ENCODE measurements at places on chromosomes 5 and 9.
A peak's percentile ranks its signal among the peaks of the same experiment; 100 is the strongest.

- H3K27ac ChIP-seq, result no peak overlapping the region
- no peaks in the 10 kb centered on the region for H3K27me3 ChIP-seq
- H3K4me1 ChIP-seq, result peaks cover 4% of the 10 kb centered on the region
- no peak for DNase-seq
Measured at GRCh38 chr9:93541581-93542349, 34.6 kb upstream of the PHF2 start.

- peaks cover 6% of the 10 kb centered on the region for H3K4me1 ChIP-seq
- DNase-seq, result no peak
- H3K27ac ChIP-seq, result no peak overlapping the region
- H3K36me3 ChIP-seq, result no peaks in the 10 kb centered on the region
Measured at GRCh38 chr5:38556088-38556598, 303 bp downstream of the LIFR start.

GRCh38 chr5:157473383-157474320 is 13.6 kb downstream of the NIPAL4 start:
- H3K27ac ChIP-seq, result peak overlapping the region; percentile 90
- H3K27me3 ChIP-seq, result no peaks in the 10 kb centered on the region
- peaks cover 82% of the 10 kb centered on the region for H3K4me1 ChIP-seq
- no peak for DNase-seq

GRCh38 chr9:136771907-136772415 is 7.6 kb upstream of the LCN15 start:
- no peak for DNase-seq
- peaks cover 10% of the 10 kb centered on the region for H3K27me3 ChIP-seq
- no peak overlapping the region for H3K4me3 ChIP-seq
- peaks cover 29% of the 10 kb centered on the region for H3K4me1 ChIP-seq

DNA sequence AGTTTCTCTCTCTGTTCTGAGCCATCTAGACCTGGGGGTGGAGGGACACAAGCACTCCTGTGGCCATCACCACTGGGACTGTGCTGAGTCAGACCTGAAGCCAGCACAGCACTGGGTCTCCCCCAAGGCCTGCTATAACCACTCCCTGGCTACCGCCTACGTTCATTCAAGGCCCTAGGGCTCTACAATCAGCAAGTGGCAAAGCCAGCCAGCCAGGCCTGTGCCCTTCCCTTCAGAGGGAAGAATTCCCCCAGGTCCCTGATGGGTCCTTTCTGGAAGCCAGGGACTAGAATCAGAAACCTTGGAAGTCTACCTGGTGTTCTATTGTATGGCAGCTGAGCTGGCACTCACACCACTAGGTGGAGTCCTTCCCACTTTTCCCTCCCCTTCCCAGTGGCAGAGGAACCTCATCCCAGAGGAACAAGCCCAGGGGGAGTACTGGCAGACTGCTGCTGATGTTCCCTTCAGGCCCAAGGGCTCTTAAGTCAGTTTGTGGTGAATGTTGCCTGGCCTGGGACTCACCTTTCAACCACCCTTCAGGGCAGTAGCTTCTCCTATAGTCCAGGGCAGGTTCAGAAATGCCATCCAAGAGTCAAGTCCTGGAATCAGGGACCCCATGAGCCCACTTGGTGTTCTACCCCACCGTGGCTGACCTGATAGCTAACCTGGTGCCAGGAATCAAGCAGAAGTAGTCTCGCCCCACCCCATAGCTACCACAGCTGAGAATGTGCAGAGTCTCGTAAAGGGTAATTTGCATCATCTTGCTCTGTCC is 20.0 kb downstream of the JMY start:
- H3K36me3 ChIP-seq, result peaks cover 16% of the 10 kb centered on the region
- peaks cover 19% of the 10 kb centered on the region for H3K4me1 ChIP-seq
- no peaks in the 10 kb centered on the region for H3K27me3 ChIP-seq
- H3K4me3 ChIP-seq, result no peak overlapping the region
